ENCODE measurements at places on chromosomes 16 and 17. TPM values are rescaled to one million over a fixed set of nuclear protein-coding genes. Genes with fewer than 3 reads are reported as not detected.
A peak's percentile ranks its signal among the peaks of the same experiment; 100 is the strongest.

GRCh38 chr16:8619671-8620370 is 1.7 kb upstream of the METTL22 start:
- DNase-seq, result no peak

- no peak for DNase-seq
Measured at GRCh38 chr17:40178660-40179059, 1.4 kb downstream of the RAPGEFL1 start.

GRCh38 chr16:4688674-4689045 is 4.7 kb upstream of the NUDT16L1 start:
- no peak for DNase-seq

DNA sequence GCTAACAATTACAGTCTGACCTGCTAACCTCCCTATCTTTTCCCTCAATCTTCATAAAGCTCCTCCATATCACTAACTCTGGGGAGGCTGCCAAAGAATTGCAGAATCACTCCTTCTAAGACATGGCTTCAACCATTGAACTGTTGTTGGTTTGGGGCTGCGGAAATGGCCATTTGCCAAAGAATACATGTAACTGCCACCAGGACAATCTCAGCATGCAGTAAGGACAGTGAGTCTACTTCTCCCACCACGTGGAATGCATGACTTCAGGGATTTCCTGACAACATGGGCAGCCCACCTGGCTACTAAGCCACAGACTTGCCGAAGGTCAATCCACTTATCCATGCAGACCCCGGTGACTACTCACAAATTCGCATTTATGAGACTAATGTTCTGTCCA is 104.3 kb upstream of the NUDT7 start:
- no peak for DNase-seq

DNA sequence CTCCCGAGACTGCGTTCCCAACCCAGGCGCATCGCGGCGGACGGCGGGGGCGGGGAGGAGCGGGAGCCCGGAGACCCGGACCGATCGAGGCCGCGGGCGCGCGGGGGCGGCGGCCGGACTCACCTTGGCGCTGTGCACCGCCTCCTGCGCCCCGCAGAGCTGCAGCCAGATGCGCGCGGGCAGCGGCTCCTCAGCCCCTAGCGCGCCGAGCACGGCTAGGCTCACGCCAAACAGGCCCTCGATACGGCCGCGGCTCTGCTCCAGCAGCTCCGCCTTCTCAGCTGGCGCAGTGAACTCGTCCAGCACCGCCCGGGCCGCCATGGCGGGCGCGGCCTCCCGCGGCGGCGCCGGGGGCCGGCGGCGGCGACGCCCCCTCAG is 339 bp downstream of the N4BP1 start:
- no peak for DNase-seq

- no peak for DNase-seq
Measured at GRCh38 chr16:78177987-78178386, 78.5 kb downstream of the WWOX start.

- no peak for DNase-seq
Measured at GRCh38 chr17:29070781-29071180, 27.8 kb downstream of the PIPOX start.

DNA sequence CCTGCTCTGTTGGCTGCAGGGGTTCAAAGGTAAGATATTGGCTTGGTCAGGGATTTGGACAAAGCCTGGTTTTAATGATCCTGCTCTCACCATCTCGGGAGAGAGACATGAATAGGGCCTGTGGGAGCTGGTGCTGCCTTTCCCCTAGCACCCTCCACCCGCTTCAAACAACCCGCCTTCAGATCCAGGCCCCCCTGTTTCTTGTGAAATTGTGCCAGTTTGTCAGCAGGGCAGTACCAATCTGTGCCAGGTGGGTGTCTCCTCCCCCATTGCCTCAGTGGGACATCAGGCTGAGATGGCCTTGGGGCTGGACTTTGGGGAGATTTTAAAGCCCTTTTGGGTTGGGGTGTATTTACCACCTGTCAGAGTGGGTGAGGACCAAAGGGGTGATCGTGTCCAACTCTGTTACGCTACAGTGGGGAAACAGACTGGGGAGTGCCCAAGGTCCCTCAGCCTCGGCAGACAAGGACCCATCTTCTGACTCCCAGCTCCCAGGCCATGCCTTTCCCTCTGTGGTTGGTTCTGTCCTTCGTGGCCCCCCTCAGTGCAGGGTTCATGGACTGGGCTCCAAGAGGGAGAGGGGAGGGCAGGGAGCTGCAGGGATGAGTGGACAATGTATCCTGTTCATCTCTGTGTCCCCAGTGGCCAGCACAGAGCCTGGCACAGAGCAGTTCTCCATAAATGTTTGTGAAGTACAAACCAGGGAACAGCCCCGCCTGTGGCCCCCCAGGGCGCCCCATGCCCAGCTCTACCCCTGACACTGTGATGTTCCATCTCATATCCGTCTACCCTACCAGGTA is 3.3 kb downstream of the ARHGAP23 start:
- DNase-seq, result no peak

GRCh38 chr17:28039251-28039650 is 3.2 kb upstream of the NLK start:
- no peak for DNase-seq

GRCh38 chr17:2081564-2081963 is 26.7 kb downstream of the HIC1 start:
- DNase-seq, result no peak

DNA sequence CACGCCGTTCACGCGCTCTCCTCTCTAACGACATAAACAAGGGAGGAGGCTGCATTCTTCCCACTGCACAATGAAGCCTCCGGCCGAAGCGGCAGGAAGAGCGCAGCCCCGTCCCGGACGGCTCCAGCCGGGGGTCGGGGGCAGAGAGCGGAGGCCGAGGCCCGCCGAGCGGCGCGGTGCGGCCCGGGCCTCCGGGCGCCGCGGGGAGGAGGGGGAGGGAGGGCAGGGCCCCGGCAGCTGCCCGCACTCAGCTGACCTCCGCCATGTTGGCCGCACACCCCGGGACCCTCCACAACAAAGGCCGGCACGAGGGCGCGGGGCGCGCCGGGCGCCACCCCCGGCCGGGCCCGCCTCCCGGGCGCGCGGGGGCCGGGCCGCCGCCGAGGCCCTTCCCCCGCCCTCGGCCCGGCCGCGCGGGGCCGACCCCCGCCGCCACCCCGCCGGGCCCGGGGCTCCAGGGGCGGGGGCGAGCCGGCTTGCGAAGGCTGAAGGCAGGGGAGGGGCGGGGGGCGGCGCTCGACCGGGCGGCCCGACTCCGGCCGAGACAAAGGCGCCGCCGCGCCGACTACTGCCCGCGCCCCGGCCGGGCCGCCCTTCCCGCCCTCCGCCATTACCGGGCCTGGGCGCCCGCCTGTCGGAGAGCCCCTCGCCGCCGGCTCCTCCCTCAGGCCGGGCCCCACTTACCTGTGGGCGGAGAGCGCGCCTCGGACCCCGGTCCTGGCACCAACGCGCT is 527 bp downstream of the SIAH1 start:
- DNase-seq, result peak; percentile 36

Gene HAS3
- total RNA-seq, result 2.5 TPM

Gene OR1G1
- not detected for total RNA-seq

Gene NPIPB9
- 11.7 TPM for total RNA-seq

Gene WNK4
- total RNA-seq, result 0.13 TPM

Gene NOTUM
- total RNA-seq, result not detected

Gene CHST6
- not detected for total RNA-seq

Gene GNG13
- not detected for total RNA-seq
